Choroid plexus epithelial cell (primary cell): ENCODE measurements at places on chromosomes 5 and 9.

GRCh38 chr5:153879596-153879995, 159.1 kb downstream of the FAM114A2 start:
- no peak for DNase-seq

DNA sequence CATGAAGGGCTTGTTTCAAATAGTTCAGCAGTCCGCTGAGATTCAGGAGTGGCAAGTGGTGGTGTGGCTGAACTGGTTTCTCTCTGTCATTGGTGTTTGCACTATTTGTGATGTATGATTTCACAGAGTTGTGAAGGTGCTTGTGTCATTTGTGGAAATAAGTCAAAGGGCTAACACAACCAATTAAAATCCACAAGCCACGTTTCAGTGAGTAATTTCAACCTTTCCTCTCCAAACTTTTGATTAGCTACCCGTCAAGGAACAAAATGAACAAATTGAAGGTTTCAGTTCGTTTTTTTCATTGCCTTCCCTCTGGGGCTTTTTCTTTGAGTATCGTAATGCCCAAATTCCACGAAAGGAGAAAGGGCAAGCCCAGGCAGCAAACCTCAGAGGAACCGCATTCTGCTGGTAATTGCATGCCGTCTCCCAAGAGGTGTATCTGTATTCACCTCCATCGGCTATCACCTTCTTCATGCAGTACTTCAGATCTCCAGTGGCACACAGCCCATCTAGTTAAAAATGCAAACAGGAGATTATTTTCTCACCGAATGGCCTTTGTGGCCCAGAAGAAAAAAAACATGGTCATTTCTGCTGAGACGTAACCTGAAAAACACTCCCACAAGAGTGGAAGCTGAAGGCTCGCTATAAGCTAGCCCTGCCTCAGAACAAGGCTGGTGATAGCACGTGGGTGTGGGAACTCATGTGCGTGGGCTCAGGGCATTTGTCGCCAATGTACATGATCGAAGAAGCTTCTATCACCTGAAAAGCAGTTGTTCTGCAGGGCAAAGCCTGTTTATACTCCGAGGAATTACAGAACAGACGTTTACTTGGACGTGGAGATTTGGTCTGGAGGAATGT, 197.1 kb downstream of the NR3C1 start:
- no peak for DNase-seq

- no peak for DNase-seq
Observed at GRCh38 chr5:43255704-43256103, 57.5 kb downstream of the HMGCS1 start.

DNA sequence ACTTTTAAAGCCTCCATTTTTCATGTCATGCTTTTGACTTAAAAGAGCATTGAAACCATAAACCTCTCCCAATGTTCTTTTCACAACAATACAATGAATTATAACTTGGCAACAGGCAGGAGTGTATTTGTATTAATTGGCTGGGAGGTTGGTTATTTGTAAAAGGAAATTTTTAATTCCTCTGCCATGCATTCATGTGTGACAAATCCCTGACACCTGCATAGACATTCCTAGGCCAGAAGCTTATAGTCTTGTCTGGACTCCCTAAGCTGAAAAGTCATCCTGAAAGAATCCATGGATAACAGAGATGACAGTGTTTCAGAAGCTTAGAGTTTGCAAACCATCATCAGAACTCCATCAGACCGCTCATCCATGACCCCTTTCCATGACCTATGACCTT, 76.3 kb upstream of the PTGER4 start:
- DNase-seq = peak; percentile 13

GRCh38 chr9:94937214-94937903, 210.9 kb downstream of the AOPEP start:
- peak; percentile 91 for DNase-seq

GRCh38 chr9:98147582-98147981, 28.6 kb upstream of the TRIM14 start:
- DNase-seq = no peak

- DNase-seq = peak; percentile 86
Observed at GRCh38 chr5:154779105-154779504, 23.9 kb downstream of the LARP1 start.

GRCh38 chr5:143051244-143052058, 281.3 kb downstream of the ARHGAP26 start:
- DNase-seq = peak; percentile 95

DNA sequence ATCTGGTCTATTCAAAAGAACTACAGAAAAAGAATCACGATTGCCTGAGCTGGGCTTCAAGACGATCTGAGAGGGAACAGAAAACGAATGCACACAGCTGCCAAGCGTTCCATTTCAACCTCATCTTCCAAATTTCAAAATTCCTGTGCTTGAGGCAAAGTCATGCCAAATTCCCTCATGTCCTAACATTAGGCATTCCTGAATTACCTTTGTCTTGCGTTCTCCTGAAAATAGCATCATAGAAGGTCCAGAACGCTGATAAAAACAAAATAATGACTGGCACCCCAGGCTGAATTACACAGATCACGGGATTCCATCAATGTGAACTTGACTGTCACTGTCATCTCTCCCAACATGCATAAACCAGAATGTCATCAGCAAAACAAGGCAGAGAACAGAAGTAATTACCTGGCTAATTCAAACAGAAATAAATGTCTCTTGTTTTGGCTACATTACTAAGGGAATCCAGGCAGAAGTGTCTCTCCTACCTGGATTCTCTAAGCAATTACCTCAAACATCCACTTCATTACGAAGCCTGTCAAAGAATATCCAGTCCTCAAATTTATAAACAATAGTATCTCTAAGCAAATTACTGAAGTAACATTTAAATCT, 12.0 kb upstream of the CDH6 start:
- DNase-seq = no peak

DNA sequence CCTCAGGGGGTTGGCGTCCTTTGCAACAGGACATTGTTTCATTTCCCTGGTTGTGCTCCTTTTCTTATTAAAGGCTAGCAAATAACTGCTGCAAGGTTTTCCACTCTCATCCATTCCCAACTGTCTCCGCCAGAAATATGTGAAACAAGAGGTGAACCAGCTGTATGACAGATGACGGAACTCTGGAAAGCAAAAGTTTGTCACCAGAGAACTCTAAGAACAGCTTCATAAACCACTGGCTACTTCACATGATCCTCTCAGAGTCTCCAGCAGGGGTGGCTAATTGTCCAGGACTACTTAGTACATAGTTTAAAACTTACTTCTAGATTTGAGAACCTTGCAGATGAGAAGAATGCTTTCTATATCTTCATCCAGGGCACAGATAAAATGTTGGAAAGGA, 195.9 kb upstream of the RAD23B start:
- no peak for DNase-seq

DNA sequence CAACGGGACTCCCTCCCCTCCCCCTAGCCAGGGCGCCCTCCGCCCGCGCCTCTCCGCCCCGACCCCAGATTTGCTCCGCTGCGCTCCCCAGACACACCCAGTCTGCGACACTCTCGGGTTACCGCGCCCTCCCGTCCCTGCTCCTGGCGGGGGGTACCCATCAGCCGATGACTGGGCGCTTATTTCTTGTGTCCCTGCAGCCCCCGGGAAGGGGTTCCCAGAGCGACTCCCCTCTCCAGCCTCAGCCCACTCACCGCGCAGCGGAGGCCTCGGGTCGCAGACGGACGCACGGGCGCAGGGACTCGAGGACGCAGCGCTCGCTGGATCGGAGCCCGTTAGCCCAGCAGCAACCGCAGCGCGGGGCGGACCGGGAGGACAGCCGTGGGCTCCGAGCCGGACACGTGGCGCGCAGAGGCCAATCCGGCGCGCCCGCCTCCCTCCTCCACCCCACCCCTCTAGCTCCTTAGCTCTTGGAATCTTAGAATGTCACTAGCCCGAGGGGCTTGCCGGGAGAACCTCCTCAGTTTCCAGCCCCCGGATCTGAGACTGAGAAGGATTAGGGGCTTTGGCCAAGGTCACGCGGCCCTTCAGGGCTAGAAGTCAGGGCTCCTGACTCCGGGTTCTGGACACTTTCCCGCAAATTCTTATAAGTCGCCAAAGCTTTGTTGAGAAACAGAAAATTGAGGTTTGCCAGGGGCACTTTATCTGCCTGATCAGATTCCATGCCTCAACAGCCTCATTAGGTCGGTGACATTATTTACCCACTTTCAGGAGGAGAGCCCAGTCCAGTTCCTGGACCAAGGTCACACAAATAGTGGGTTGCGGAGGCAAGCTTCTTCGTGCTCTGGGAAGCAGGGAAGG, at the start of gene ANXA6:
TSS of gene ANXA6 (minus strand) at position 354 of the 861 bp plus-strand sequence. CDS start 9,878 bp downstream, outside the sequence.
- peak; percentile 78 for DNase-seq

DNA sequence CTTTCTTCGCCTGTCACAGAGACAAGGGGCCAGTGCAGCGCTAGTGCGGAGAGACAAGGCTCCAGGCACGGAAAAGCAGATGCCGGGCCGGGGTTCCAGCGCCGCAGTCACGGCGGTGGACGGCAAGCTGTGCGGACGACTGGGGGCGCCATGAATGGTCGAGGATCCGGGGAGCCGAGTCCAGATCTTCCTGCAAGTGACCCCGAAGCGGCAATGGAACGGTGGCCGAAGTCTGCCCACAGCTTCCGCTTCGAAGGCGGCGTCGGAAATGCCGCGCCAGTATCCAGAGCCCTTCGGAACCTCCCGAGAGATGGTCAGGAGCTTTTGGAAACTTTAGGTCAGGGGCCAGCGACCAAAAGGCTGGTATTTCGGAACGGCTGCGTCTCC, 601 bp upstream of the FAF2 start:
- DNase-seq = no peak

DNA sequence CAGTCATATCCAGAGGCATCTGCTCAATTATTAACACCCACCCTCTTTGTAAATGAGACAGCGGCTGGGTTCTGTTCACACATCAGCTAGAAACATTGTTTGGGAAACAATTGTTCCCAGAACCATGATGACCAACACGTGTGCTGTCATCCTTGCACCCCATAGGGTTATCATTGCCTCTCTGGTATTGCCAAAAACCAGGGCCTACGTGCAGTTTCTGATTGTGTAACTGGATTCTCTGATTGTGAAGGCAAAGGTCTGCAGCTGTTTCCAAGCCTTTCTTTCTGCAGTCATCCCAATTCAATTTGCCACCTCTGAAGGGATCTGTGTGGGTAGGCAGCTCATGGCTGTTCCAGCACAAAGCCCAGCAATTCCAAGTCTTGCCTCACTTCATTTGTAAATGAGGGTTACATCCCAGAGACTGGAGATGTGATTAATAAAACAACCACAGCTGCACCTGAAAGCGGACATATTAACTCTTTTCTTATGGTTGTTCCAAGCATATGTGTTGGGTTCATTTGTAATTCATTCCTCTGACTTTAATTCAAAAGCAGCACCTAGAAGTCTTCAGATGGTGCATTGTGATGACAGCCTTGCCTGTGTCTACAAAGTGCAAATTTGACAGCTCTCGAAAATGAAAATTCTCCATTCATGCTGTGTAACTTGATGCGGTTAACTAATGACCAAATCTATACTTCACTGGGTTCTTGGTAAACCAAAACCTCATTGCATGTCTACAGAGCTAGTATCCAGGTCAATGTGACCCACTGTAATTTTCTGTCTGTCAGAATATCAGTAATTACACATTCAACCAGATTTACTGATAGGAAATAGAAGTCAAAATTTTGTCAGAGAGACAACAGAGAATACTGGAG, 66.6 kb downstream of the YIPF5 start:
- no peak for DNase-seq

GRCh38 chr9:93721417-93721965, 145.1 kb downstream of the PHF2 start:
- no peak for DNase-seq

DNA sequence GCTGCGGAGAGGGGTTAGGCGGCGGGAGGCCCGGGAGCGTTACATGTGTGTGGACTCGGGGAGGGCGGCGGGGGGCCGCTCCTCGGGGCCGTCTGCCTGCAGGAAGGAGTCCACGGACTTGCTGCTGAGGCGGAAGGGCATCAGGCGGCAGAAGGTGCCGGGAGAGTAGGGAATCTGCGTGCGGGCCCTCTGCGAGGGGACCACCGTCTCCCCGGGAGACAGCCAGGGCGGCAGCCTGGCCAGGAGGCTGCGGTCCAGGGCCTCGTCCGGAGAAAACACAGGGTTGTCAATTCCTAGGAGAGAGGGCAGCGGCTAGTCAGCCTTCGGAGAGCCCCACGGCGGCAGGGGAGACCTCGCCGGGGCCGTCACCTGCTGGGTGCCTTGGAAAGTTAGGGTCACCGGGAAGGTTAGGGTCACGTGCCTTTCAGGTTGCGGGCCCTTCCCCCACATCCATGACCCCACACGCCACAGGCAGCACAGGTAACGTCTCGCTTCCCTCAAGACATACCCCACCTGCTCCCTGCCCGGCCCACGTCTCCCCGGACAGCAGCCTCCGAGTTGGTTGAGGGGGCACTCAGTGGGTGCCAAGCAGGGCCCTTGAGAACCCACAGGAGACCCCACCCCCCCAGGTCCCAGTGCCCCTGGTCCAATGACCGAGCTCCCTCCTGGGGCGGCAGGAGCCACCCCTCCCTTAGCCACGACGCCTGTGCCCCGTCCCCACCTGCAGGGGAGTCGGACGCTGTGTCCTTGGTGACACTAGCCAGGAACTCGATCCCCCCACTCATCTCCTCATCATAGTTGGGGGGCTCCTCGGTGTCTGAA, 32.1 kb downstream of the EXOC3 start:
- no peak for DNase-seq

- DNase-seq = no peak
Observed at GRCh38 chr5:106755066-106755465, 915.7 kb downstream of the EFNA5 start.

DNA sequence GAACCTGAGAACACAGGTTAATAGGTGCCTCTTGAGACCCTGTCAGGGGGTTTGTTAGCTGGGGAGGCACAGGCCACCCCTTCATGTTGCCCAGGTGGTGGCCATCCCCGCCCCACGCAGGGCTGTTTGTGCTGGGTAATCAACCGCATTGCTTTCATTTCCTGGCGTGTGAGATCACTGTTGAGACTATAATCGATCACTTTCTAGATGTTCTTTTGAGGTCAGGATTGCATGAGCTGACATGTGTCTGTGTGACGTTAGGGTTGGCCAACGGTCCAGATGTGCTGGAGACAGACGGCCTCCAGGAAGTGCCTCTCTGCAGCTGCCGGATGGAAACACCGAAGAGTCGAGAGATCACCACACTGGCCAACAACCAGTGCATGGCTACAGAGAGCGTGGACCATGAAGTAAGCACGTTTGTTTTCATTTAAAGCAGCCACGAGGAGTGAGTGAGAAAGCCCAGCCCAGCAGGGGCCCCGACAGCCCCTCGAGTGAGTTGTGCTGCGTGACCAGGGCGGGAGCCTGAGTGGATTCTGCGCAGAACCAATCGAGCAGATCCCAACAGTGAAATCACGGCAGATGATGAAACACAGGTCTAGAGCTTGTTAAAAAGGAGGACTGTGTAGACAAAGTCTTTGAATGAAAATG, 115.0 kb upstream of the CACNA1B start:
- no peak for DNase-seq

- no peak for DNase-seq
Observed at GRCh38 chr5:137188566-137188965, 310.6 kb downstream of the SPOCK1 start.

GRCh38 chr9:91033797-91034196, 232.2 kb downstream of the SYK start:
- no peak for DNase-seq

GRCh38 chr5:77568082-77568481, 70.4 kb downstream of the OTP start:
- no peak for DNase-seq

- peak; percentile 22 for DNase-seq
Observed at GRCh38 chr9:96117398-96118080, 184.4 kb downstream of the HSD17B3 start.
